Progenitor cell of endocrine pancreas (in vitro differentiated cells): ENCODE measurements at places on chromosomes 4 and X.

DNA sequence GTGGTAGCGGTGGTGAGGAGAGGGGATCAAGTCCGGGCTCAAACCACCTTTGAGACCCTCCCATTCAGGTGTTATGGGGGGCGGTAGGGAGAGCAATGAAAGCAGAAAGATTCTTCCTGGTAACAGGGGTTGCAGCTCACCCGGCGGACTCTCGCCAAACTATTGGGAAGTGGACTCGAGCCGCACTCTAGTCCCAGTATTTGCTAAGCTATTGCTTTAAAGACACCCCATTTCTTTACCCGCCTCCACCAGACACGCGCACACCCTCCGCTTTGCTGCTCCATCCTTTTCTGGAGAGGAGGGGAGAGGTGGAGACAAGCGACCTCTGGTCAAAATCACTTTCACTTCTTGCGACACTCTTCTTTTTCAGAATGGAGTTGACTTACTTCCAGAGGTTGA lies 625 bp upstream of the GABRA4 start:
- no peak for DNase-seq

DNA sequence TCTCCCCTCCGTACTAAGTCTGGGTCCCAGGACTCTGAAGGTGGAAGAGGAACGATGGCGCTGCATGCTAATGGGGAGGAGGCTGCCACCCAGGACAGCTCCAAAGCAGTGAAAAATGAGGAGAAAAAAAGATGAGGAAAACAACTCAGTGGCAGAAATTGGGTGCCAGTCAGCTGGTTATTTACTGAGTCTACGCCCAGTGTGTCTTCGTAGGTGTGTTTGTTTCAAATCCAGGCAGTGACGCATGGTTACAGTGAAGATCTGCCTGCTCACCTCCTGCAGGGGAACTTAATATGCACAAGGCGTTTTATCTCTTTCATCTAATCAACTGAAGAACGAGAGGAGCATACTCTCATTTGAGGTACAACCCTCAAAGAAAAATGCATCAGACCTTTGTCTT lies 70.9 kb upstream of the FBXW7 start:
- no peak for DNase-seq

DNA sequence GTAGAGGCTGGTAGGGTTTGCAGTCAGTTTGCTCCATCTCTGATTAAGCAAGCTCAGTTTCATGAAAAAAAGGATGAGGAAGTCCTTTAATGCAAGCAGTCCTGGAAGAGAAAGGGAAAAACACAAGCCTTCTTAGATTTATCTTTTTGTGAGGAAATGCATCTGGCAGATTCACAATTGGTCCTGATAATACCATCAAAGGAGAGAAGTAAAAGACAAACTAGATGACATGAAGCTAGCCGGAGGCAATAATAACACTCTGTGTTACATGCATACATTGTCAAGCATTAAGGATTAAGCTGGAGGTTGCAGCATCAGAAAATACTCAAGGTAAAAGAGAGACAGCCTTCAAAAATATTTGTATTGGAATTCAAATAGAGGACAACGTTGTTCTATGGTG lies 356.0 kb upstream of the TEX13C start:
- DNase-seq: no peak

GRCh38 chrX:115311601-115312001 lies 22.1 kb downstream of the LUZP4 start:
- peak; percentile 49 for DNase-seq
